ENCODE measurements at places on chromosomes 3 and 15. TPM values are rescaled to one million over a fixed set of nuclear protein-coding genes. Genes with fewer than 3 reads are reported as not detected.

DNA sequence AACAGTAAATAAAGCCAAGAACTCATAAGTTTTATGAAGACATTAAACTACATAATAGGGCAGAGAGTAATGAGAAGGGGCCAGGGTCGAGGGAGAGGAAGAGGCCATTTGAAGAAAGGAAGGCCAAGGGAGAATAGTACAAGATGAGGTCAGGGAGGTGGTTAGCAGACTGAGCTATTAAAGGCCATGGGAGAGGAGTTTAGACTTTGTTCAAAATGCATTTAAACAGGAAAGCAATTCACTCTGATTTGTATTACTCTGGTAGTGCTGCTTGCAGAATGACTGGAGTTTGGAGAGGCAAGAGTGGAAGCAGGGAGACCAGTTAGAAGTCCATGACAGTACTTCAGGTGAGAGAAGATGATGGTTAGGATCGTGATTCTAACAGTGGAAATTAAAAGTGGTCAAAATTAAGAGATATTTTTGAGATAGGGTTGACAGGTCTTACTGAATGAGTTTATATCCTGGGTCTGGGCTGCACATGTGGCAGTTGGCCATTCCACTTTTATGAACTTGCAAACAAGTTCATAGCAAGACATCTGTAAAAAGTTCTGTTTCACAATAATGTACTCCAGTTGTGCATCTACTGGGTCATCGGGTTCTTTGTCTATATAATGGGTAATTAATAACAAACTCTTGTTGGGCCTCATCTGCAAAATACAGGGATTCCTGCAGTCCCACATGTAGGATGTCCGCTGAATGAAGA is 16.3 kb downstream of the PPP2R3A start:
- DNase-seq: no peak

GRCh38 chr15:36506733-36507356 is 72.6 kb upstream of the CDIN1 start:
- DNase-seq: no peak

- DNase-seq: no peak
Observed at GRCh38 chr3:57726397-57726796, 29.7 kb upstream of the SLMAP start.

GRCh38 chr3:145370870-145371269 is 790.1 kb downstream of the PLOD2 start:
- no peak for DNase-seq

- DNase-seq: no peak
Observed at GRCh38 chr3:66912306-66912705, 85.8 kb upstream of the KBTBD8 start.

DNA sequence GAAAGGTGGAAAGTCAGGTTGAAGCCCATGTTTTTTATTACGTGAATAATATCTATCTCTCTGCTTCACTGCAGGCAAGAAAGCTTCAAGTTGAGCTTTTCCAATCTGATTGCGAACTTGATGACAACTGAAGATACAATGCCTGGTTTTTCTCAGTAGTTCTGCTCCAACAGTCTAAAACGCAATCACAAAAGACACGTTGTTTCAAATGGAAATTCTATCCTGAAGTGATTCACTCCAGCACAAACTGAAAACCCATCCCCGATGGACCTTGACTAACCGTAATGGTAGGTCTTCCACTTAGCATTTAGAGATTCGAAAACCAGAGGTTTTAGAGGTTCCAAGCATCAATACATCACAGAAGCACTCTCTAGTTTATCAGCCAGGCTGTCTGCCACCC is 10.6 kb downstream of the B4GALT4 start:
- DNase-seq: no peak

DNA sequence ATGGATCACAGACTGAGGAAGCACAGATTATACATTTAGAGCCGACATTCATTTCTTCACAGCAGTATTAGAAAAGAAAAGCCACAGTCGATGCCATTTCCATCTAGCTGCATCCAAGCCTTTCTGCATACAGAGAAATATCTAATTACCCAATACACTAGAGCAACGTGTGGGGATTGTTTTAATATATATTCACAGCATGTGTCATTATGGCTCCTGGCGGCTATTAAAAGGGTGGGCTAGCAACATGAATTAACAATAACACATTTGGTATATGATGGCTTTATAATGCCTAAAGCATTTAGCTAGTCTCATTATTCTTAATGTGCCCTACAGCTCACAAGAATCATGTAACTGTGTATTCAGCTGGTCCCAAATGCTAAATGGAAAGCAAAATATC is 1030.5 kb downstream of the FHIT start:
- DNase-seq: no peak

DNA sequence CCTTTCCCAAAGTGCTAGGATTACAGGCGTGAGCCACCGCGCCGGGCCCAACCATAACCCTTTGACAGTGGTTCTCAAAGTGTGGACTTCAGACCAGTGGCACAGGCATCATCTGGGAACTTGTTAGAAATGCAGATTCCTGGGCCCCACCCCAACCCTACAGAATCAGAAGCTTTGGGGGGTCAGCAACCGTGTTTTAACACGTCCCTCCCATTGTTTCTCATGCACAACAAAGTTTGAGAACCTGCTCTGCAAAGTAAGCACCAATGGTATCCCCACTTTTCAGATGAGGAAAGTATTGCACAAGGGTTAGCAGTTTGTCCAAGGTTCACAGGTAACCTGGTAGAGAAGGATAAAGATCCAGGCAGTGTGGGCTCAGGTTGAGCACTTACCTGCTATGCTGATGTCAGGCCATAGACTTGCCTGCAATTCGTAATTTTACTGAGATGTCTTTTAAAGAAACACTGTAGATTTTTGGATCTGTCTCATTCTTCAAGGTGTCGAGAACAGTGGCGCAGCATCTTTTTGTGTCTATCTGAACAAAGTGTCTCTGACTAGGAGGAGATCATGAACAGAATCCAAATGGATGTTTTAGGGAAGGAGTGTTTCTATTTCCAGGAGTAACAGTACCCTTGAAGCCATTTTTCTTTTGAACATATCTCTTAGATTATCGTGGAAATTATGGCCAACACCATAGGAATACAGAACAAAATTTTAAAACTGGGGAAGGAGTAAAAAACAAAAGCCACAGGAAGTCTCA is 2.5 kb downstream of the GXYLT2 start:
- no peak for DNase-seq

DNA sequence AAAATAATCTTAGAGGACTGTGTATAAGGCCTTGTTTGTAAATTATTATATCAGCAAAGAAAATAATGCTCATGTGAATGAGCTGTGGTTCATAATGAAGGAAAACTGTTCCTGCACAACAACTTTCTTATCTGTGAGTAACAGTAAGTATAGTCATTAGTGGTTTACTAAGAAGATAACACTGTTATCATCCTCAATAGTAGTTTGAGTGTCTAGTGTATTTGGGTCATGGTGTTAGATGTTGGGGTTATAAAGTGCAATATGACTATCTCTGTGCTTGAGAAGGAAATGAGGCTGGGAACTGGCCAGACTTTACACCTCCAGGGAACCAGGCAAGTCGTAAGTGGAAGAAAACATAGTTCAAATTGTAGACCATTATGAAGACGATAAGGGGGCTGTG is 15.6 kb downstream of the VPS8 start:
- DNase-seq: no peak

DNA sequence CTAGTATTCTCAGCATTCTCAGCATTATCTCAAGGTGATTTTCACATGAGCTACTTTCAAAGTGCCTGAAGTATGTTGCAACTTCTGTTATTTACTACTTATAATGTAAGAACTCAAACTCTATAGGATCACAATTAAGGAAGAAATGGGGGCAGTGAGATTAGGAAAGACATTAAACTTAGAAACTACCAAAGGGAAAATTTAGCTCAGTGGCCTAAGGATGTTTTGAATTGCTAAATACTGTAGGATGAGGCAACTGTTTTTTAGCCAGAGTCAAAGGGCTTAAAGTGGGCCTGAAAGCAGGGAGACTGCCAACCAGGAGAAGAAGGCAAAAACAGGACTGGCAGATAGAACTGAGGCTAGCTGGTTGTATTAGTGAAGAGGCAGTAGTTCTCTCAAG is 55.5 kb upstream of the MBNL1 start:
- no peak for DNase-seq

GRCh38 chr3:196918968-196919367 is 23.4 kb downstream of the NCBP2 start:
- DNase-seq: no peak

- DNase-seq: no peak
Observed at GRCh38 chr3:127159543-127159942, 33.4 kb upstream of the PRR23E start.

DNA sequence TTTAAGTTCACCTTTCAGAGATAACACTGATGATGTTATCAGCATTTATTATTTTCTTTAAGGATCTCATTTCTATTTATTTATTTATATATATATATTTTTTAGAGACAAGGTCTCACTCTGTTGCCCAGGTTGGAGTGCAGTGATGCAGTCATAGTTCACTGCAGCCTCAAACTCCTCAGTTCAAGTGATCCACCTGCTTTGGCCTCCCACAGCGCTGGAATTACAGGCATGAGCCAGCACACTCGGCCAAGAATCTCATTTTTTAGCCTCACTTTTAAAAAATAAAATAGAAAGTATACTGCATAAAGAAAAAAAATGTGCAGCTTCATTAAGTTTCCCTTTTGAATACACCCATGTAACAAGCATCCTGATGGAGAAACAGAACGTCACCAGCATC is 35.6 kb downstream of the PLA2G4D start:
- no peak for DNase-seq

DNA sequence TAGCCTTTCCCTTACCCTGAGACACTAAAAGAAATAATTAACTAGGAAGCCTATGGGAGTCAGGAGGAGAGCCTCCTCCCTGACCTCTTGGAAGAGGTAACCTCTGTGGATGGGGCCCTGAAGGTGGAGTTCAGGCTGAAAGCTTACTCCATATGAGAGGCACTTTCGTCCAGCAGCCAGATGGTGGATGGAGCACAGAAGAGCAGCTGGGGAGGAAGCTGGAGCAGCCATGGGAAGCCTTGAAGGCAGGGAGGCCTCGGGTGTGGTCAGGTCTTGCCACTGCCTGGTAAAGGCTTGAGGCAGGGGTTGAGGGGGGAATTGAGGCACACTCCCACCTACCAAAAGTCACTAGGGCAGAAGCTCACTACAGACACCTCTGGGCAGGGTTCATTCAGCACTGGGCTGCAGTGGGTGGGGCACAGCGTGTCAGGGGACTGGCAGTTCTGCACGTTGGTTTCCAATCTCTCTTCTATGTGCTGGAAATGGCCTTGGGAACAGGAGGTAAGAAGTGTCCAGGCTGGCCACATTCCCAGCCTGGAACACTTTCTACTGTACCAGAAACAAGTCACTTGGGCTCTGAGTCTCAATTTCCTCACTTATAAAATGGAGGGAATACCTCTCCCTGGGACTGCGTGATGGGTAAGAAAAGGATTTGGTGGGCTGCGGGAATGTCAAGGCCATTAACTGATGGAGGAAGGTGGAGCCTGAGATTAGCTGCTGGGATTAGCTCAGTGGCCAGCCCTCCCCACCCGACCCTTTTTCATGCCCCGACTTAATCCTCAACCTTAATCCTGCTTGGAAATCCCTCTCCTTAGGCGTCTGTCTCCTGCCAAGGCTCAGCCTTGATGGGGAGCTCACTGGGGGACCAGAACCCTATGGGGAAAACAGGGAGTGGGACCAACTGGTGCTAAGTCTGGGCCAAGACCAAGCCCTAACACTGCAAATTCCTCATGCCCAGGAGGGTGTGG is 5.4 kb downstream of the PCBP4 start:
- DNase-seq: no peak

GRCh38 chr3:170797685-170798084 is 72.3 kb downstream of the RPL22L1 start:
- DNase-seq: no peak

DNA sequence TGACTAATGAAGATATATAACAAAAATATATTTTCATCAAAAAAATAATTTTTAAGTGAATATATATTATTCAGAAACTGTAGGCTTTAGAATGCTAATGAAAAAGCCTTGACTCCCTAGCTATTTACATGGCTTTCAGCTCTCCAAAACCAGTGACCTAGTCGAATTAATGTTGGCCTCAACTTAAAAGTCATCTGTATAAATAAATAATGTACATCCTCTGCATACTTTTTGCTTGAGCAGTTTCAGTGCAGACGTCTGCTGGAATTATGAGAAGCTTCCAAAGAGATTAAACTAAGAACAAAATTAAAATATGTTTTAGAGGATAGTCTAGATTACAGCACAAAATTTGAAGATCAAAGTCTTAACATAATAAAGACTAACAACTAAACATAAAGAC is 520.4 kb upstream of the ALCAM start:
- no peak for DNase-seq

GRCh38 chr3:126147932-126148683 is 32.3 kb downstream of the ALDH1L1 start:
- DNase-seq: no peak

GRCh38 chr3:25474052-25474451 is 46.0 kb downstream of the RARB start:
- no peak for DNase-seq

DNA sequence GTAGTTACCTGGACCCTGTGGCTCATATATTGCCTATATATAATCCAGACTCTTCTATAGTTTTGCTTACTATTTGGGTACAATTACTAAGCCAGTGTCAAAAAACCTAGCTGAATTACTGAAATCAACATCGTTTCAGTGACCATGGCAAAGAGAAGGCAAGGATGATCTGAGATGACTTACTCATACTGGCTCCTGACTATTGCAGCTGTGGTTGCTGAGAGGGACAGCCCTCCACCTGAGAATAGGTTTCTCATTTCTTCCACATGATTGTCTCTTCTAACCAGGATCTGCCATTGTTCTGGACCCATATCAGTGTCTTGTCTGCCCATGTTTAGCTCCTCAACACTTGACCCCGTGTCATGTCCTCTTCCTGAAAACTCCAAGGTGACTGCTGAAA is 30.2 kb downstream of the CASR start:
- DNase-seq: no peak

GRCh38 chr15:69472046-69472445 is 19.4 kb downstream of the RPLP1 start:
- no peak for DNase-seq

The STRIT1 gene
- not detected for total RNA-seq

The CASR gene
- not detected for total RNA-seq

The ARL13B gene
- total RNA-seq: 8.6 TPM

The TIMP4 gene
- total RNA-seq: 72.8 TPM

The TIGIT gene
- total RNA-seq: not detected

The CD96 gene
- 1.6 TPM for total RNA-seq

The TP63 gene
- 0.31 TPM for total RNA-seq

The DUOXA1 gene
- 2.1 TPM for total RNA-seq

The SLC15A2 gene
- total RNA-seq: 1.2 TPM

The LSG1 gene
- total RNA-seq: 19.9 TPM

The SLC9C1 gene
- total RNA-seq: 0.26 TPM
